Stimulated activated CD4-positive, alpha-beta T cell treated with anti-CD3 and anti-CD28 coated beads, Interleukin-1b, Interleukin-23, amount 100 ng/mL, for 1 hour (primary cell): ENCODE measurements at places on chromosomes 4 and X.

- no peak for DNase-seq
Observed at GRCh38 chrX:123695242-123695641, 37.6 kb downstream of the THOC2 start.

DNA sequence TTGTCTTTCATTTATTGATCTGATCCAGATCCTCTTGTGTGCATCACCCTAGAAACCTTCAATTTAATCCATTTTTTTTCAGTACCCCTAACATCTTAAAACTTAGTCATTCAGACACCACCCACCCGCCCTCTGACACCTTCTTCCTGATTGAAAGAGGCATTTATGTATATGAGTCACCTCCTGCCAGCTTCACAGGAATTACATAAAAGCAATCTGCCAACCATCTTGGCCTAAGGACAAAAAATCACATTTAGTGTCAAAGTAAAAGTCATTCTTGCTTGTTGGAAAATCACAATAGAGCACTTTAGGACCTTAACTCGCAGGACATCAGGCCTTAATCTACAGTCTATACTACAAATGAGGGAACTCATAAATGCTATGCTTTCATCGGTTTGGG lies 52.1 kb downstream of the NDST3 start:
- DNase-seq = no peak

DNA sequence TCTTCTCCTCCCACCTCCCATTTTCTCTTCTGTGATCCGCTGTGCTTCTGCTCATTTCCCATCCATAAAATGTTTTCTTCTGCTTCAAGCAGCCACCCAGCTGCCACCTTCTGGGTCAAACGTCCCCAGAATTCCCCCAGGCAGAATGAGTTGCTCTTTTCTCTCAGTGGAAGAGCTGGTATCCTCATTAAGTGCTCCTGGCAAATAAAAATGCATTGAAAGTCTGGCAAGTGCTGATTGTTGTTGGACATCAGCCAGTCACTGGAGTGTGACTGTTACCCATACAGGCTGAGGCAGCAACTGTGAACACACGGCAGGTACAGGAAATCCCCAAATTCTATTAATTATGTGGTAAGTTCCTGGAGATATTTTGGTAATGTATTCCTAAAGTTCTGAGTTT lies 52.6 kb downstream of the LIMCH1 start:
- DNase-seq = no peak

- no peak for DNase-seq
Observed at GRCh38 chr4:104818579-104818978, 323.9 kb upstream of the CXXC4 start.

DNA sequence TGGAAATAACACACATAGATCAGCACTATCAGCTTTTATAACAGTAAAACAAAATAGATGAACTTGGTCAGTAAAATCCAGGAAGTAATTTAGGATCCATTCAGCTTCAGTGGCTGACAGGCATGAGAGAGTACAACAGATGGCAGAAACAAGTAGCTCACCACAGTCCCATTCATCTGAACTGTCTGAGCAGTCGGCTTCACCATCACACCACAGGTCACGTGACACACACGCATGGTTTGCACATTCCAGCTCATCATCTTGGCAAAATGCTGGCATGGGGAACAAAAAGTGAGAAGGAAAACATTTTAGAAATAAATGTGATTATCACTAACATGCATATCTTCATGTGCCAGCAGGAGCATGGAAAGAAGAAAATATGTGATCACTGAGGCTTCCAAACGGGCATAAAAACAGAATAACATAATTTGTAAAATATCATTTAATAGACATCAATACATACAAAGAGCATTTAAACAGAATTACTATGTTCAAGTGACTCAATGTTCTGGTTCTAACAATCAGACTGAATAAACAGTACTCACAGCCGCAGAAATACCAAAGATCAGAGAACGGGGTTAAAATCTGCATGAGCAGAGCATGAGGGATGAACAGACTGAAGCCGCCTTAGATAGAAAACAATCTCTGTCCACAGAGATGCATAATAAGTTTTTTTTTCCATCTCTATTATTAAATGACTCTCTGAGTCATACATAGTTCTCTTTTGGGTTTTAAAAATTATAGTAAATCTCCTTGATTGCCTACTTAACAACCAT lies 158.1 kb downstream of the ATP10D start:
- no peak for DNase-seq

DNA sequence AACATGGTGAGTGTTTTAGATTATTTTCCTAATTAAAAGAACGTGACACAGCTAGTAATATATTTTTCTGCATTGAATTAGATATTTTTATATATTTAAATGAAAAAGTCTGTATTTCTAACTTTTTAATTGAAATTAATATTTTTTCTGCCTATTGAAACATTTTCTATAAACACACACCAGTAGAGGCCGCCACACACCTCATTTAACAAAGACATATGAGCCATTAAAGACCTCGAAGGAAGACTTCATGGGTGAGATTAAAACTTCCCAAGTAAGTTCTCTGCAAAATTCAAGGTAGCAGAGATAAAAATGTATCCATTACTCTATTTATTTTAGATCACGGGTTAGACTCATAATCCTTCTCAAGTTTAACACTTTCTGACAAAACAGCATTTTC lies 8.3 kb downstream of the SLITRK2 start:
- DNase-seq = no peak

DNA sequence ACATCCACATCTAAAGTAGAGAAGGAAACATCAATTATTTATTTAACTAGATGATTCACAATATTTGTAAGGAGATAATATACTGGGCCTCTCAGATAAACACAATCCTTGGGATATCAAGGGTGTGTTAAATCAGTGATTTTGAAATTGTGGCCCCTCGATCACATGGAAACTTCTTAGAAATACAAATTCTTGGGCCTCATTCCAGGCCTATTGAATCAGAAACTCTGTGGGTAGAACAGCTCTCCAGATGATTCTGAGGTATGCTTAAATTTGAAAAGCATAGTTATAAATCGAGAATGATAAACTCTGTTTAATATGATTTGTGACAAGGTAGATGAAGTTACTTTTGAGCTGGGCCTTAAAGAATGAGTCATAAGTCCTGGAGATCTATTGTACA lies 64.3 kb upstream of the GPR174 start:
- DNase-seq = no peak

GRCh38 chr4:73446336-73446938 lies 10.4 kb downstream of the AFP start:
- DNase-seq = no peak

DNA sequence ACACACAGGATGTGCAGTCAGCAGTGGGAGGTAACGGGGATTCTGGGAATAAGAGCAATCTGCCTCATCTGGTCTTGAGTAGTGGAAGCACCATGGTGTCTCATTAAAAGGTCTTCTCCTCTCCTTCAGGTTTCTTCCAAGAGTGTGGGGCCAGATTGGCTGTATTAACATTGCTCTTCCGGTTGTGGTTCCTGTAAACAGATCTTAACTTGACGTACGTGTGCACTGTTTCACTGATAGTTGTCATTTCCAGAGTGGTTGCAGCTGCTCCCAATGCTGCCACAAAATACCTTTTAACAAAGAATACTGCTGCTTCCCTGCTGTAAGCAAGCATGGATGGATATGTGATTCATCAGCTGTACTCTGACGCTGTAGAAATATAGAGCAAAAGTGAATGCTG lies 1443.4 kb upstream of the TENM3 start:
- no peak for DNase-seq

GRCh38 chrX:23788946-23789345 lies 6.0 kb downstream of the SAT1 start:
- DNase-seq = no peak

DNA sequence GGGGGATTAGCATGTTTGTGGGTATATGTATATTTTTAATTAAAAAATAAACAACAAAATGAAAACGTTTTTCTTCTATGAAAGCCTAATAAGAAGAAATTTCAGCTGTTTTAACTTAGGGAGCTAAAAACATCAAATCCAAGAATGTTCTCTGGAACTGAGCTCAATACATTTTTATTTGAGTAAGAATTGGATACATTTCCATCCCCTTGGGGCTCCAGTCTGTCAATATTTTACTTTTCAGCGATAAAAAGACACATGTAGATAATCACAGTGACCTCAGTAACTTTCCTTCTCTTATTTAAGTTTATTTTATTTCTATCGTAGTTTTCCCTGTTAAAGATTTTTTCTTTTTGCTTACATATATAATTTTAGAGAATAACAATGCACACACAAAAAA lies 59.3 kb downstream of the ELOVL6 start:
- no peak for DNase-seq

GRCh38 chrX:114626323-114626722 lies 42.4 kb downstream of the HTR2C start:
- no peak for DNase-seq

GRCh38 chr4:168651374-168651773 lies 154.5 kb downstream of the PALLD start:
- no peak for DNase-seq

DNA sequence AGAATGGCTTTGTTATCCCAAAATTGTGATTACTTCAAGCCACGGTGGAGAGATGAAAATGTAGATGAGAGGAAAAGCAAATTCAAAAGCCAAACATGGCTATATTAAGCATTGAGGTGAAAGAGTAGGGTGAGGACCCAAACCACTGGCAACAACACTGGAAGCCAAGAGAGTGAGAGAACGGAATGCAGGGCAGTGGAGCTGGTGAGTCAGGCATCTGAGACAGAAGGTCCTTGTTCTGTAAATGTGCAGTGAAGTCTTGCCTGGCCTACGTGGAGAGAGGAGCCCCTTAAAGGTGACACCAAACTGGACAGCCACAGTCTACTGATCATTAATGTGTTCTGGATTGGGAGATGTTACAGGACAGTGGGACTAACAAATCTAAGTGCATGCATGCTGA lies 22.8 kb upstream of the SEC24B start:
- no peak for DNase-seq

- DNase-seq = no peak
Observed at GRCh38 chr4:185852961-185853360, 41.0 kb upstream of the SORBS2 start.

DNA sequence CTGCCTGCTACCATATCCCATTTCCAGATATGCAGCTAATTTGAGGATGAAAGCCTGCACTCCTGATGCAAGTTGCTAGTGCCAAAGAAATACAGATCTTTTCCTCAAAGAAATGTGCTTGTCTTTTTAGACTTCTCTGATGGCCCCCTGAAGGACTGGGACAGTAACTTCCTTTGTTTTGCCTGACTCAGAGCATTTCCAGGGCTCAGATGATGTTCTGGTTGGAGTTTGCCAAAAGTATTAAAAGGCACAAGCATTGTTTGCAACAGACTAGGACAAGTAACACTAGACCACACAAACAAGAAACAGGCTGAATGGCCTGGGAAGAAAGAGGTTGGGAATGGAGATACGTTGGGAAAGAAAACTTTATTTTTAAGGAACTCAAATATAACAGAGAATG lies 175.2 kb downstream of the IL13RA2 start:
- DNase-seq = no peak

- DNase-seq = no peak
Observed at GRCh38 chr4:80678413-80678812, 342.9 kb downstream of the CFAP299 start.

DNA sequence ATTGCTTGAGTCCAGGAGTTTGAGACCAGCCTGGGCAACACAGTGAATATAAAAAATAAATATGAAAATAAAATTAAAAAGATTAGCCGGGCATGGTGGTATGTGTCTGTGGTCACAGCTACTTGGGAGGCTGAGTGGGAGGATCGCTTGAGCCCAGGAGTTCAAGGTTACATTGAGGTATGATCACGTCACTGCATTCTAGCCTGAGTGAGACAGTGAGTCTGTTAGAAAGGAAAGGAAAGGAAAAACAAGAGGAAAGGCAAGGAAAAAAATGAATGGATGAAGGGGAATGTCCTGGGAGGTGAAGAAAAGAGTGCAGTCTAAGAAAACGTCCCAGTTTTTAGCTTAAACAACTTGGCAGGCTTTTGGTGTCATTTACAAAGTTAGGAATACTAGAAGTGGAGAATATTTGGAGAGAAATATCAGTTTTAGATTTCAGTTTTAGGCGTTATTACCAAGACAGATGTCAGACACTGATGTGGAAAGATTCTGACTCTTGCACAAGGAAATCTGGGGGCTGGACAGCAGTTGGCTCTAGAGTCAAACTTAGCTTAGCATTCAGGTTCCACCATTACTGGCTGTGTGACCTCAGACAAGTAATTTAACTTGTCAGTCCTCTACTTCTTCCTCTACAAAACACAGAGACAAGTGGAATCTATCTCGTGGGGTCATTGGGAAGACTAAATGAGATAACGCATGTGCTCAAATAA lies 139.0 kb downstream of the TSPAN5 start:
- no peak for DNase-seq

DNA sequence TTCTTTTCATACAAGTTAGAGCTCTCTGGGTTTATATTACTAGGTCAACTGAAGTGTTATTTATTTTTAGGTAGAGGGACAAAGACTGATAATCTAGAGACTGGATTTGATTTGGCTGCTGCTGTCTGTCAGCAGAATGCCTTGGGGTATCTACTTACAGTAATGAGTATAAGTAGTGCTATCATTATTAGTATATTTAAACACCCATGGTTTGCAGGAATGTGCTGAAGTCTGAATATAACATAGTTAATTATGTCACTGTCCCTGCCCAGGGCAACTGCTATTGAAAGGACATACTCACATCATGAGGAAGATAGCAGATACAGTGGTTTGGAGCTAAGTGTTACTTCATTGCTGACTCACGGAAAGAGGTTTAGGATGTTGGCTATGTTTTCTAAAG lies 76.2 kb downstream of the PRRG1 start:
- DNase-seq = no peak

- DNase-seq = no peak
Observed at GRCh38 chr4:186017801-186018200, 51.2 kb upstream of the TLR3 start.

DNA sequence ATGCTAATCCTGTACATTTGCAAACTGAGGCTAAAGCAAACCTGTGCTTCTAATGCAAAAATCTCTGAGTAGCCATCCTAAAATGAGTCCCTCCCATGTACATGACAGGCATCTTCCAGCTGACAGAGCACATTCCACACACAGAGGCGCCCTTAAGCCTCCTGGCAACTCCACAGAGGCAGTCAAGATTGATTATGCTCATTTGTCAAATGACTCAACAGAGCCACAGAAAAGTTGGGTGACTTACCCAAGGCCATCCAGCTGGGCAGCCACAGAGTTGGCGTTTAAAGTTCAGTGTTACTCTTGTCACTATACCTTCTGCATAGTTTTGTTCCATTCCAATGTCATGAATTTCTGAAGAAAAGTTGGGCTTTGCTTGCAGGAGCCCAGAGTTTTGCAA lies 394.6 kb upstream of the FGF13 start:
- DNase-seq = no peak

DNA sequence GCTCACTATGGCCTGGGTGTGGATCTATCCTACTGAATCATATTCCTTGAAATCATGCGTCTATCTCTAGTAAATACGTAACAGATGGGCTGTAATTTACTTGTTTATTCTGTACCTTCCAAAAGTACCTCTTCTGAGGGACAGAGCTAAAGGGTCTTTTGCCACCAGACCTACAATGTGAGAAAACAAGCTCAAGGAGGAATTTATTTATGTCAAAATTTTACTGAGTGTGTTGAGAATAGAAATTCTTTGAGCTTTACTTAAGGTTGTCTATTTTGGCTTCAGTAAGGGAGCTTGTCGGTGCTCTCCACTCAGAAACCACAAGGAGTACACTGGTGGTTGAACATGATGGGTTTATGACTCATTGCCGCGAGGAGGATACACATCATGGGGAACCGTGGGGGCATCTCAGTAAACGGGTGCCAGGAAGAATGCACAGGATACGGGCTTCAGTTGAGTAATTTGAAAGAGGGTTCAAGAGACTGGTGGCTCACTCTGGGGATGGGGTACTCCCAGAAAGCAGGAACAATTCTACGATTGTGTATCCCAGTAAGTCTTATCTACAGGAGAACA lies 3.0 kb downstream of the ANK2 start:
- no peak for DNase-seq

GRCh38 chr4:156560701-156561100 lies 410.9 kb downstream of the PDGFC start:
- DNase-seq = no peak
